Endothelial cell of coronary artery (primary cell): ENCODE measurements at places on chromosomes 2 and 18. TPM values are rescaled to one million over a fixed set of nuclear protein-coding genes. Genes with fewer than 3 reads are reported as not detected.

Gene RAB31
- 22.7 and 24.9 TPM in 2 replicates for total RNA-seq

Gene SLC9A4
- not detected in 2 replicates for total RNA-seq

Gene TEKT4
- total RNA-seq, result not detected in 2 replicates

Gene HOXD11
- not detected in 2 replicates for total RNA-seq

Gene GPR75
- total RNA-seq, result 0.99 and 1.3 TPM in 2 replicates

Gene HES6
- 2.3 and 3.1 TPM in 2 replicates for total RNA-seq

Gene NETO1
- not detected in 2 replicates for total RNA-seq

Gene ALPP
- not detected in 2 replicates for total RNA-seq

Gene CAB39
- 47.3 and 60.8 TPM in 2 replicates for total RNA-seq

Gene PAX8
- 0.28 TPM in 1 of 2 replicates, not detected in the other for total RNA-seq

Gene CD8B
- not detected in 2 replicates for total RNA-seq
